Iris pigment epithelial cell (primary cell): ENCODE measurements at places on chromosomes 3 and 15.

DNA sequence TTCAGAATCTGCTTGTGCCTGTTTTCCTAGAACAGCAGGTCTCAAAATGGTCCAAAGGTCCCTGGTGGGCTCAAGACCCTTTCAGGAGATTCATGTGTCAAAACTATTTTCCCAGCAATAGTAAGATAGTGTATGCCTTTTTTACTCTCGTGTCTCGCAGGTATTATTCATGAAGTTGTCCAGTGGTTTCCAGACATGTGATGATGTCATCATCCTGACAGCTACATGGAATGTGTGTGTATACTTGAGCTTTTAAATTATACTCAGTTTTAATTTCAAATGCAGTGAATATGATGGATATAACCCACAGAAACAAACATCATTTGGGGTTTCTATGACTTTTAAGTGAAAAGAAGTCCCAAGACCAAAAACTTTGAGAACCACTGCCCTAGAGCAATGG is 288.6 kb downstream of the NTRK3 start:
- no peak for DNase-seq

DNA sequence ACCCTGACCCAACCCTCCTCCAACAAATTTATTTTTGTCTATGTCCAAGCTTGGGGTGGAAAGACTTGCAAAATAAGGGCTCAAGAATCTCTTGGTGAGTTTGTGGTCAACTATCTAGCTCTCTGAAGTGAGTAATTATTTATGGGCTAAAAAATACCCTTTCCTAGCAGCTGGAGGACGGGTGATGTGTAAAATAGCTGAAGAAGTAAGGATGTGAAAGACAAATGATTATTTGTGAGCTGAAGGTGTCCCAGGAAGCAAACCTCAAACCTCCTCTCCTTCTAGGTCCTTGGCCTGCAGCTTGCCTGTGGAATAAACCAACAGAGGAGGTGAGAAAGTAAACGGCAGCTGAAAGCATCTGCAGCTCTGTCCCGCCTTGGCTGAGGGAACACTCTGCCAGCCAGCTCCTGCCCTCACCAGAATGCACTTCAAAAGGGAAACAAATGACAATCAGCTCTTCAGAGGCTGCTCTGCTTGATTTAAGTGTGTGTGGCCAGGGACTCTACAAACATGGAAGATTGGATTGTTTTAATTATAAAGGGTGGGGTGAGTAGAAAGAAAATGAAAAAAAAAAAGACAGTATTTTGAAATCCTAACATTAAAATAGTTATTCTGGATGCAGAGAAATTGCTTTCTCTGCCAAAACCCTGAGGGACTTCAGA is 60.3 kb downstream of the TM4SF4 start:
- peak; percentile 74 for DNase-seq

- DNase-seq = no peak
Observed at GRCh38 chr3:78940128-78940527, 827.7 kb downstream of the ROBO1 start.

GRCh38 chr3:186311441-186311840 is 50.6 kb downstream of the DGKG start:
- DNase-seq = no peak

- DNase-seq = no peak
Observed at GRCh38 chr3:177514611-177515499, 317.6 kb upstream of the TBL1XR1 start.

- peak; percentile 41 for DNase-seq
Observed at GRCh38 chr3:9957214-9957613, 5.0 kb upstream of the PRRT3 start.

GRCh38 chr3:37626736-37627565 is 234.7 kb upstream of the CTDSPL start:
- DNase-seq = no peak

DNA sequence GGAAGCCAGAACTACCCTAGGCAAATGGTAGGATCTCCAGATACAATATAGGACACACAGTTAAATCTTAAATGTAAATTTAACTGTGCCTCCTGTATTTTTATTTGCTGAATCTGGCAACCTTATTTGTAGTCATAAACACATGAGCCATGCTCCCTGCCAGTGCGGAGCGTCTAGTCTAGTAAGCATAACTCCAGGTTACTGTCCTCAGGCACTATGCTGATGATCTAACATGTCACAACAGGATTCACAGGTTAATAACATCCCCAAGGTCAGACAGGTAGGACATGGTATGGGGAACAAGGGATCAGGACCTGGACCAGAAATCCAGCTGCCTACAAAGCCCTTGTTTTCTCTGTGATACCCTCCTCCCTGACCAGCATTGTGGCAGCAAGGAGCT is 305.1 kb downstream of the CACNA2D3 start:
- no peak for DNase-seq

GRCh38 chr15:31367730-31368344 is 41.2 kb downstream of the KLF13 start:
- no peak for DNase-seq

- DNase-seq = peak; percentile 54
Observed at GRCh38 chr15:74240002-74240568, 4.0 kb downstream of the CCDC33 start.

DNA sequence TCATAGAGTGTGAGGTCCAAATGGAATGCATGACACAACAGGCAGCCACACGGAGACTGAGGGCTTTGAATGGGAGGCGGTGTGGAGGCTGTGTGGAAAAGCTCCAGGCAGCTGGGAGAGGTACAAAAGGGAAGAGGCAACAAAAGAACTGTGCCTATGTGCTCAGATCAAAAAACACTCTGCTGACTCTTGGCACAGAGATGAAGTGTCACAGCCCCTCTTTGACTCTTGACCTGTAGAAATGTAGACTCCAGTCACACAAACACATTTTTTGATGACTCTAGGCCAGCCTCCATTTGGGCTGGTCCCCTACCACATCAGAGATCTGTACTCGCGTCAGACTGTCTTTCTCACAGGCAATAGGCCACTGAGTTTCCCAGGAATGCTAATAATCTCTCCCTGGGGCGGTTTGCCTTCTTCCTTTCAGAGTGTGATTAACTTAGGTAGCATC is 456.0 kb downstream of the TUSC7 start:
- DNase-seq = no peak

GRCh38 chr3:190339130-190339529 is 16.9 kb upstream of the CLDN1 start:
- DNase-seq = peak; percentile 66

GRCh38 chr3:65846936-65847335 is 191.8 kb downstream of the MAGI1 start:
- DNase-seq = no peak

GRCh38 chr3:108724101-108724500 is 33.1 kb downstream of the RETNLB start:
- DNase-seq = no peak

GRCh38 chr3:28923994-28924393 is 356.9 kb upstream of the RBMS3 start:
- no peak for DNase-seq

DNA sequence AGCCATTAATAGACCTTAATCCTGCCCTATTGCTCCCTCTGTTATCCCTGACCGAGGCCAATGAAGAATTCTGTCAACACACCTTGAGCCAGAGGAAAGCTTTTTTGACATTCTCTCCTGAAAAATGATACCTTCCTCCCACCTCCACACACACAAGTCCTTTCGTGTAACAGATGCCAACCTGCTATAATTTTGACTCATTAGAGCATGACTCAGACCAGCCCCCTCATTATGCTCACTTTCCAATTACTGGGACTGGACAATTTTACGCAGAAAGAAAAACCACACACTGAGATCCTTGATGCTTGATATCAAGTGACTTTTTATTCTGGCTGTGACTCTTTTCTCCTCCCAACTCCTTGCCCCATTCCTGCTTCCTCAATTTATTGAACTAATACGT is 50.9 kb downstream of the LSAMP start:
- no peak for DNase-seq

DNA sequence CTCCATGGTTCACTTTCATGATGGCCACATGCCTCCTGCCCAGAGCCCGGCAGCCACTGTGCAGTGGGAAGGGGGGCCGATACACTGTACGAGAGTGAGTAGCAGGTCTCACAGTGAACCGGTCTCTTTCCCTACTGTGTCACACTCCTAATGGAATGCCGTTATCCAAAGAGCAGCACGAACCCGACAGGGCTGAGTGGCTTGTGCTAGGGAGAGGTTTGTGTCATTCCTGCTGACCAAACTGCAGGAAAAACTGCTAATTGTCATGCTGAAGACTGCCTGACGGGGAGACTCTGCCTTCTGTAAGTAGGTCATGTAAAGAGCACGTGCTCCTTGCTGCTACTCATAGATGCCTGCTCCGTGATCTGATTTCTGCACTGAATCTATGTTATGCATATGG is 105.1 kb downstream of the ARPP21 start:
- no peak for DNase-seq

- no peak for DNase-seq
Observed at GRCh38 chr3:105511031-105511430, 144.3 kb downstream of the ALCAM start.
